Hepatic stellate cell (primary cell): ENCODE measurements at places on chromosomes 6 and 20.

DNA sequence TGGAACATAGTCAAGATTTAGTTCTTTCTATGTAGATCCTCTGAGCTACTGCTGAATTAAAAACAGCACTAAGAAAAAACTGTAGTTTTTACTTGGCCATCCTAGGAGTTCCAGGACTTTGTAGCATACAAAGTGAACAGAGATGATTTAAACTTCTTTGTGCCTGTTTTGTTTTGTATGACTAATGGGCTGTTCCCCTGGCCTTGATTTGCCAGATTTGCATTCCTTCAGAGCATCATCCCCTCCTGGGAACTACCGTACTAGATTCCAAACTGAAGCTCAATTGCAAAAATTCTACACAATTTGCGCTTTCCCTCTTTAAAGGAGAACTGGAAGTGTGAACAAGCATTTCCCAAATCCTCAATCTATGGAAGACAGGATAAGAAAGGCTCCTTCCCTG lies 23.1 kb downstream of the ACOT13 start:
- DNase-seq = peak; percentile 26

GRCh38 chr20:41398408-41398807 lies 31.8 kb upstream of the EMILIN3 start:
- no peak for DNase-seq

- DNase-seq = no peak
Measured at GRCh38 chr6:139316622-139317317, 25.0 kb upstream of the TXLNB start.

DNA sequence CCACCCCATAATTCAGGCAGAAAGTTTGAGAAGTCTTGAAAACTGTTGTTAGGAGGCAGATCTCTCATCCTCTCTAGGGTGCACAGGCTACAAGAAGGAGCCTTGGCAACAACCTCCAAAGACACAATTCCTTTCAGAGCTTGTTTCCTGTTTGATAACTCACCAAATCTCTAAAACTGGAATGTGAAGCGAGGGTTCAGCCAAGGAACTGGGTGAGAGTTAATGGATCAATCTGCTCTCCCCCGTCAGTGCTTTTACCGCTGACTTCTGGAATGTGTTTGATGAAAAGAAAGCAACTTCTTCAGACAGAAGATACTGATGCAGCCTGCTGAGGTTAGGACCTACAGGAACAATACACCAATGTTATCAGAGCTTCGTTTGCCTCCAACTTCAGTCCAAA lies 171.8 kb upstream of the BMP2 start:
- DNase-seq = no peak

DNA sequence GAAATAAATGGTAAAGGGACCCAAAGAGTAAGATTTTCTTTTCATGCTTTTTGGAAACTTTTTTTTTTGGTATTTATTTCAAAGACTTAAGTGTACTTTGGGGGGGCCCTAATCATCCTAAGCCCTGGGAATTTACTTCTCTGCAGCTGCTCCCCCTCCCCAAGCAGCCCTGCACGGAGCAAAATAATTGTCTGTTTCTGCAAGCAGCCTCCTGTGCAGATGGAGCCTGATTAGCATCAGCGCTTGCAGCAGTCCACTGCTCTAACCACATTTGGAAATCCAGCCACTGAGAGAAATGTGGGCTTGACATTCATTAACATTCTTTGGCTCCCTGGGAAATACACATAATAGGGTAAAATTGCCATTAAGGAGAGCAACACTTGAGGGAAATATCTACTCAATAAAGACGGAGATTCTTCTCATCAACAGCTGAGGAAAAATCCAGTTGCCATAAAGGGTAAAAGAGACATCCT lies 309.2 kb upstream of the MAP3K7 start:
- DNase-seq = no peak
